Astrocyte (in vitro differentiated cells and primary cell): ENCODE measurements at places on chromosomes 16 and 17.
A peak's percentile ranks its signal among the peaks of the same experiment; 100 is the strongest.

DNA sequence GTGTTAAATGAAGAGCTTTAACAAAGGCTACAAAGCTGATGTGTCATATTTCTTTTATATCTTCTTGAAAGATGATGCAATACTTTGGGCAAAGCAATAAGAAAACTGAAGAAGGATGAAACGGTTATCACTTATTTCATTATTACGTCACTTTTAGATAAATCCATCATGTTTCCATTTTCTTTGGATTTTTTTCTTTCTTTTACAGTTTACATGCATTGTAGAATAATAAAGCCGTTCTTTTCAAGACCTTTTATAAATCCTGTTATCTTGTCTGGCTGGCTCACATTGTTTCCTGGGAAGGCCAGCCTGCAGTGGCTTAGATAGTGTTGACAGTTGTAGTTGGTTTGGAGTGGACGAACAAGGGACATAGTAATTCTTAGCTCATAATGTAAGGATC is 28.9 kb downstream of the TANC2 start:
- no peak overlapping the region for H3K27ac ChIP-seq
- H3K27me3 ChIP-seq = no peaks in the 10 kb centered on the region
- no peaks in the 10 kb centered on the region for H3K36me3 ChIP-seq
- no peak overlapping the region for H3K4me3 ChIP-seq
- DNase-seq = peak; percentile 10

- H3K27me3 ChIP-seq = no peaks in the 10 kb centered on the region
- H3K36me3 ChIP-seq = no peaks in the 10 kb centered on the region
- H3K4me1 ChIP-seq = no peaks in the 10 kb centered on the region
- no peak for DNase-seq
- no peak overlapping the region for H3K27ac ChIP-seq
Measured at GRCh38 chr17:33925649-33926048, 329.4 kb upstream of the CCL2 start.

GRCh38 chr17:42310787-42311215 is 22.5 kb downstream of the STAT5A start:
- no peak overlapping the region for H3K4me3 ChIP-seq
- peaks cover 6% of the 10 kb centered on the region for H3K36me3 ChIP-seq
- H3K4me1 ChIP-seq = peaks cover 6% of the 10 kb centered on the region
- H3K27me3 ChIP-seq = no peaks in the 10 kb centered on the region

- H3K4me1 ChIP-seq = peaks cover 2% of the 10 kb centered on the region
- H3K36me3 ChIP-seq = no peaks in the 10 kb centered on the region
- peak; percentile 54 for DNase-seq
Measured at GRCh38 chr17:80267391-80267790, 6.7 kb downstream of the RNF213 start.

- no peaks in the 10 kb centered on the region for H3K4me1 ChIP-seq
- H3K36me3 ChIP-seq = no peaks in the 10 kb centered on the region
- H3K4me3 ChIP-seq = no peak overlapping the region
- no peak overlapping the region for H3K27ac ChIP-seq
- no peaks in the 10 kb centered on the region for H3K27me3 ChIP-seq
Measured at GRCh38 chr17:69192754-69193153, 35.9 kb downstream of the ABCA10 start.

GRCh38 chr17:19812407-19812806 is 55.3 kb downstream of the ULK2 start:
- no peak overlapping the region for H3K4me3 ChIP-seq
- no peak overlapping the region for H3K27ac ChIP-seq
- H3K4me1 ChIP-seq = no peaks in the 10 kb centered on the region
- no peaks in the 10 kb centered on the region for H3K36me3 ChIP-seq

DNA sequence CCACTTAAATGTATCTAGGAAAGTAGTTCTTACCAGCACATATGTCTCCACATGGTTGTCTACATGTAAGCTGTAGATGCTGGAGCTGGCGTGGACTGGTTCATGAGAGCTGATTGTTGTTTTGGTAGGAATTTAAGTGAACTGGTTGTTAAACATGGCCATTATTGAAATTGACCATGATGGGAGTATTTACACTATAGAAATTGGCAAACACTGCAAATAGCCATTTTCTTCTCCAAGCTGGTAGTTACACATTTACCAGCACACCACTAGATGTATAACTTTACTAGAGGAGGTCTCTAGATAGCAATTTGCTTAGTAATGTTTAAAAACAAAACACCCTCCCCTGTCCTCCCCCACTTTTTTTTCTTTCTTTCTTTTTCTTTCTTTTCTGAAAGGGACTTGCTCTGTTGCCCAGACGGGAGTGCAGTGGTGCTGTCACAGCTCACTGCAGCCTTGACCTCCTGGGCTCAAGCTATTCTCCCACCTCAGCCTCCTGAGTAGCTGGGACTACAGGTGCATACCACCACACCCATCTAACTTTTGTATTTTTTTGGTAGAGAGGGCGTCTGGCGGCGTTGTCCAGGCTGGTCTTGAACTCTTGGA is 24.2 kb downstream of the IGSF6 start:
- peaks cover 10% of the 10 kb centered on the region for H3K36me3 ChIP-seq
- peak overlapping the region; percentile 74 for H3K27ac ChIP-seq
- H3K4me3 ChIP-seq = no peak overlapping the region
- no peaks in the 10 kb centered on the region for H3K27me3 ChIP-seq
- H3K4me1 ChIP-seq = peaks cover 24% of the 10 kb centered on the region
- DNase-seq = no peak

- no peak overlapping the region for H3K4me3 ChIP-seq
- no peaks in the 10 kb centered on the region for H3K27me3 ChIP-seq
- H3K27ac ChIP-seq = no peak overlapping the region
- H3K36me3 ChIP-seq = no peaks in the 10 kb centered on the region
- DNase-seq = no peak
Measured at GRCh38 chr16:85057212-85057889, 29.8 kb downstream of the KIAA0513 start.

DNA sequence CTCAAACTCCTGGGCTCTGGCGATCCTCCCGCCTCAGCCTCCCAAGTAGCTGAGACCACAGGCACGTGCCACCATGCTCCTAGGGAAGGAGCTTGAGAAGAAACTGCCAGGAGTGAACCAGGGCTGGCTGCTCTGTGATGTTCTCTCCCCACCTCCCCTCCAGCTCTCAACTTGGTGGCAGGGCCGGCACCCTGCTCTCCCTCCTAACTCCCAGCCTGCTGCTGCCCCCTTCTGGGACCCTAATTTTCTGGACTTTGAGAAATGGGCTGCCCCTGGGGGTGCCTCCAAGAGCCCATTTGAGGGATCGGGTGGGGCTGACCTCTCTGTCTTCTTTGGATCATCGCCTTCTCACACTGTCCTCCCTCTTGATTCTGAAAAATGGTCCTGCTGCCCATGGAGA is 14.9 kb upstream of the STAT3 start:
- peaks cover 27% of the 10 kb centered on the region for H3K4me1 ChIP-seq
- DNase-seq = no peak
- no peak overlapping the region for H3K4me3 ChIP-seq
- H3K27ac ChIP-seq = no peak overlapping the region

GRCh38 chr16:73143002-73143401 is 95.1 kb upstream of the ZFHX3 start:
- H3K27me3 ChIP-seq = no peaks in the 10 kb centered on the region
- H3K27ac ChIP-seq = no peak overlapping the region
- H3K4me3 ChIP-seq = no peak overlapping the region
- H3K36me3 ChIP-seq = no peaks in the 10 kb centered on the region

GRCh38 chr16:50334106-50334975 is 34.4 kb downstream of the BRD7 start:
- peaks cover 16% of the 10 kb centered on the region for H3K36me3 ChIP-seq
- H3K27ac ChIP-seq = no peak overlapping the region
- DNase-seq = no peak
- H3K27me3 ChIP-seq = no peaks in the 10 kb centered on the region

DNA sequence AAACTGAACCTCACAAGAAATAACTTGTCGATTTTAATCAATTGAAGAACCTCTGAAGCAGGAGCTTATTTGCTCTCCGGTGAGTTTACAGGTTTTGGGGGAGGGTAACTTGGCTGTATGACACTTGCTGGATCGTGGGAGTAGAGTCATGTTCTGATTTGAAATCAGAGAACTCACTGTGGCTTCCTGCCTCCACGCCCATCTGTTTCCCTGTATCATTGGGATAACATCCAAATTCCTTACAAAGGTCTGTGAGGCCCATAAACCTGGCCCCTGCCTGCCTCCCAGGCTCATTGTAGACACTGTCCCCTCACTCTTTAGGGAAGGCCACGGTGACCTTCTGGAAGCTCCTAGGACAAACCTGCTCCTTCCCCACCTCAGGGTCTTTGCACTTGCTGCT is 48.3 kb downstream of the C17orf67 start:
- H3K27me3 ChIP-seq = peaks cover 20% of the 10 kb centered on the region
- H3K4me1 ChIP-seq = peaks cover 26% of the 10 kb centered on the region
- no peak overlapping the region for H3K4me3 ChIP-seq
- DNase-seq = peak; percentile 45
- H3K27ac ChIP-seq = no peak overlapping the region
